ENCODE measurements at places on chromosomes 11 and 22.

DNA sequence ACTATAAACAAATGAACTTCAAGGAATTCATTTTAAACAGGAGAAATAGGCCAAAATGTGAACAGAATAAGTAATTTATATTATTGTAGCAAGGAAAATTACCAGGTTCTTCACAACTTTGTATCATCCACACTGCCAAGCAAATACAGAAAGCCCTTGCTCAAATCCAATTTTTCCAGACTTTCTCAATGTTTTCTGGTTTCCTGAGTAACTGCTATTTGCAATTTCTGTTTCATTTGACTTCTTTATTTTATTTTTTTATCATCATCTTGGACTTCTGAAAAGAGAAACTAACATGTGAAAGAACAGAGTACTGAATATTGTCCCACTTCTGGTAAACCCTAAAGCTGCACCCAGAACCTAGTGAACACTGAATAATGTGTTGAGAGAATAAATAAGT, 61.0 kb downstream of the SLC1A2 start:
- no peak for DNase-seq

DNA sequence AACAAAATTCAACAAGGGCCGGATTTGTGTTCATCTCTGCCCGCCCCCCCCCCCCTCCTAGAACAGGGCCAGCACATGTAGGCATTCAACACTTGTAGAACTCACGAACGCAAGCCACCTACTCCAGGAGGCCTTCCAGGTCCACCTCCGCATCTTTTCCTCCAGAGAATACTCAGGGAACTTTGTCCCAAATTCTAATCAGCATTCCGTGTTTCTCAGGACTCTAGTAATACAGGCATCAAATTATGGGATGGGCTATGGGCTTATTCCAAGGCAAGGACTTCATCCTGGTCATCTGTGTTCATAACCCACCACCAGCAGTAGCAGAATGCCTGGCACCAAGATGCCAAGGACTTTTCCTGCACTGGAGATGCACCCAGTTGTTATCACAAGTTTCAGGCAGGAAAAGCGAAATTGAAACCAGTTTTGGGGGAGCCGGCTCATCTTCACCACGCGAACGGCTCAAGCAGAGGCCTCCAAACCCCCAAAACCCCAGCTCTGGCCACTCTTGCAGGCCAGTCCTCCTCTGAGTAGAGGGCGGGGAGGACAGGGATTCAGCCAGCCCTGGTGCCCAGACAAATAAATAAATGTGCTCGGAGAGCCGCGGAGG, 462 bp downstream of the UBE2L6 start:
- peak; percentile 18 for DNase-seq

- no peak for DNase-seq
Measured at GRCh38 chr11:35593143-35593542, 25.1 kb upstream of the FJX1 start.

DNA sequence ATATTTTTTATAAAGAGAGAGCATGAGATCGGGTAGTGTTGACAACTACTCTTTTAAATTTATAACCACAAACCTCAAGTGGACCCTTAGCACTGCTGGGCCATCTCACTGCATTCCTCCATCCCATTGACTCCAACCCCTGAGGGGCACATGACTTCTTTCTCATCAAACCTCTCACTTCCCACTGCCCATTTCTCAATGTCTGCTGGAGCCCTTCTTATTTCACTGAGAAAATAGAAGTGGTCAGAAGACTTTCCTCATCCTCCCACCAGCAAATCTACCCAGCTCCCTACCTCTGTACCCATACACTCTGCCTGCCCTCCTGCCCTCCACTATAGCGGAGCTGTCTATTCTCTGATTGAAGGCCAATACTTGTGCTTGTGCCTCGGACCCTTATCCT, 370.6 kb upstream of the MPPED2 start:
- no peak for DNase-seq

GRCh38 chr11:433641-434040, 8.2 kb downstream of the ANO9 start:
- DNase-seq, result no peak

- no peak for DNase-seq
Measured at GRCh38 chr11:119091178-119091577, 6.5 kb downstream of the HMBS start.

DNA sequence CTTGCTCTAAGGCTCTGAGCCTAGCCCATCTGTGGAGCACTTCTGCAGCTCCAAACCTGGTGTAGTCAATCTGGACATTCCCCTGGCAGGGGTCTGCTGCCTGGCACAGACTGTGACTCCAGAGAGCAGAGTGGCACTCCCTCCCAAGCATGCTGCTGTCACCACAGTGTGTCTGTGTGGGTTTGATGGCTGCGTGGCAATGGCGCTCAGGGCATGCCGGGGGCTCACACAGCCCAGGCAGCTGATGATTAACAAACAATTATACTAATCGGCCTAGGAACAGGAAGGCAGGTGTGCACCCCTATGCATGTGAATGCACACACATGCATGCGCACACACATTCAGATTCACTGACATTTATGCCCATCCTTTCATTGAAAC, 9.0 kb upstream of the NECTIN1 start:
- DNase-seq, result no peak
